Stimulated activated CD4-positive, alpha-beta T cell treated with anti-CD3 and anti-CD28 coated beads, Interleukin-4, amount 100 ng/mL, for 4 hours (primary cell): ENCODE measurements at places on chromosomes 16 and 17.

DNA sequence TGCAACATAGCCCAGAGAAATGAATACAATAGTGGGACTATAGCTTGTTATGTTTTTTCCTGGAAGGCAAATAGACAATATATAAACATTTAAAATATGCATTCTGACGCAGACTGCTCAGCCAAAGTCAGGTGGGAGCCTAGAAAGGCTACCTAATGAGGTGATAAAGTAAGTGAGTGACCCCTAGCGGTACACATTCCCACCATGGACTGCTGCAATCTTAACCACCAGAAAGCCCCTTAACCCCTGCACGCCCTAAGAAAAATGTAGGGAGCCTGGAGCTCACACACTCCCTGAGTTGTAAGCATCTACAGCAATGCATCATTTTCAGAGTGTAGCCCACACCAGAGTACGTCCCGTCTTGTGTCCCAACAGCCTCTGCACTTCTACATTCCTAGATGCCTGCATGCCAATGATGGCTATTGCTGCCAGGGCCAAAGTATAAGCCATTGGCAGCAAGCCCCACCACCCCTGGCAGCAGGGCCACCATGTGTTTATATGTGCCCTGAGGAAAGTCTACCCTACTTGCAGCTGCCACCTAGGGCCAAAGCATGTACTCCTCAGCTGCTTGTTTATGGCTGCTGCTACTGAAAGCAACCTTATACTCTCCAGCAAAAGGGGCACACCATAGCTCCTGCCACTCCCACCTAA is 127.6 kb downstream of the KIF2B start:
- no peak for DNase-seq

DNA sequence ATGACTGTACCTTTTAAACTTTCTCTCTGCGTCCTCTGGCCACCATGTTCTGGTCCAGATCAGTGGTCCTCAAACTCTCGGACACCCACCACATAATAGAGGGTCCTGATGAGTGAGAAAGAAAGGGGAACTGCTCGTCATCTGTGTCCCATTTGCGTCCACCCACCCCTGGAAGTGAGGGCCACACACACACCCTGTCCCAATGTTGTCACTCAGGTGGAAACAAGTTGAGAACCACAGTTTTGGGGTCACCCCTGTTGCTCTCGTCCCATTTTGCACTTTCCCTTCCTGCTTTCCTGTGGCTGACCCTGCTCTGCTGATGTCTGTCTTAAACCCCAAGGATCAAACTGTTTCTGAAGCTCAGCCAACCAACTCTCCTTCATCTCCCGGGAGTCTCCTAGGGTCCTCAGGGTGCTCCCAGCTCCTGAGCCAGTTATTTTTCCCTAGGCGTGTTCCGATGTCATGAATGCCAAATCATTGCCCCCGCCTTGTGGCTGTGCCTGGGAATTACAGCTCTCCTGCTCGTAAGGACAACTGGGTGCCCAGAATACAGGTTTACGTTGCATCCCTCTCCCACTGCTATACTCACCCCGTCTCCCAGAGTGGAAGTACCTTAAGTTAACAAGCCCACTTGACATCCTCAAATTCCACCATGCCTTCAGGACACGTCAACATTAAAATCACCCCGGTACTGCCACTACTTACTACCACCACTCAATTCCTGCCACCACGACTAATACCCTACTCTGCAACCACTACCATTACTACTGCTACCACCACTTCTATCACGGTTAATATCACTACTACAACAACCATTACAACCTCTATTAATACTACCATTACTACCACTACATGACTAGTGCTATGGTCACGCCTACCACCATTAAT is 26.0 kb upstream of the HNF1B start:
- DNase-seq, result peak; percentile 36

- no peak for DNase-seq
Observed at GRCh38 chr17:67836205-67836987, 11.1 kb downstream of the BPTF start.

DNA sequence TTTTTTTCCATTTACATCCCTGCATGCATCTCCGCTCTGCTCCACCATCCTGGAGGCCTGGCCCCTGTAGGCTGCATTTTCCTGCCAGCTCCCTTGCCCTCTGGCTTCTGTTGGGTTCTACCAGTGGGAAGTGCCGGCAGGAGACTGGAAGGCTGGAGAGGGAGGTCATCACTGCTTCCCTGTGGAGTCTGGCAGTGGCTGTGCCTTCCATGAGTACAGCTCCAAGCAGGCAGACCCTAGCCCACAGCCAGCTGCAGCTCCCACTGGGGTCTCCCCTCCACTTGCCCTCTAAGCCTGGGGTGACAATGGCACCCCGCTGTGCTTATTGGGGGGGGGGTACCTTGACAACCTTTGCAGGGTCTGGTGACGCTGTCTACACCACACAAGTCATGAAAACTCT is 37.3 kb downstream of the MMP15 start:
- DNase-seq, result no peak

- no peak for DNase-seq
Observed at GRCh38 chr16:48284772-48285409, 37.6 kb upstream of the ABCC11 start.

DNA sequence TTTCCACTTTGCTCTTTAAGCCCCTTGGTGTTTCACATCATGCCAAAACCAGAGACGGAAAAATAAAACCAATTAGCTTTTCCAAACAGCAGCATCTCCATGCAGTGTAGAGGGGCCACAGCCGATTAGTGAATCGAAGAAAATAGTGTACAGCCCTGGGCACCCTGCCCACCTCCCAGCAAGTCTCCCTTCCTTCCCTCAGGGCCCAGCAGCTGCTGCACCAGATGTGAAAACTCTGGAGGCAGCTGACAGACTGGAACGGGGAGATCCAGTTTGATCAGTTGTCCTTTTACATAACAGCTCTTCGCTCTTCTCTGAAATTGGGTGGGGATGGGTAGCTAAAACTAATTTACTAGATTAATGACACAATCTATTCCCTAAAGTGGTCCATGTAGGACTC is 19.3 kb downstream of the TMEM11 start:
- no peak for DNase-seq

- DNase-seq, result no peak
Observed at GRCh38 chr17:45438931-45439610, 6.4 kb upstream of the ARHGAP27 start.

- no peak for DNase-seq
Observed at GRCh38 chr17:34723875-34724274, 144.5 kb downstream of the TMEM132E start.

DNA sequence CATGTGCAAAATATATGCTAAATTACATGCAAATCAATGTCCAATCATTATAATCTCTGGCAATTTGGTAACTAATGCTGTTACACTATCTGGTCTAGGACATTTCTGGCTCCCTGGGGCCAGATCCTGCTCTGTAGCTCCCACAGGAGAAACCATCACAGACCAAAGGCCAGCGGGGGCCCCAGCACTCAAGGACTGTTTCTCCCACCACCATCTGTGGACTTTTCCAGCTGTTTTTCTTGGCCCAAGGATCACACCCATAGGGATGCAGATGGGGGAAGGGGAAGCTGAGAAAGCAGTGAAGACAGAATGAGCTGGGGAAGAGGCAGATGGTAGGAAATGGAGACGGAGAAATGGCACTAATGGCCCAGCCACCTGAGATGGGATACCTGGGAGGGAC is at the start of gene HIGD1B:
HIGD1B (plus strand) TSS at position 298 of the 400 bp plus-strand sequence. CDS start 270 bp downstream, outside the sequence.
- no peak for DNase-seq

DNA sequence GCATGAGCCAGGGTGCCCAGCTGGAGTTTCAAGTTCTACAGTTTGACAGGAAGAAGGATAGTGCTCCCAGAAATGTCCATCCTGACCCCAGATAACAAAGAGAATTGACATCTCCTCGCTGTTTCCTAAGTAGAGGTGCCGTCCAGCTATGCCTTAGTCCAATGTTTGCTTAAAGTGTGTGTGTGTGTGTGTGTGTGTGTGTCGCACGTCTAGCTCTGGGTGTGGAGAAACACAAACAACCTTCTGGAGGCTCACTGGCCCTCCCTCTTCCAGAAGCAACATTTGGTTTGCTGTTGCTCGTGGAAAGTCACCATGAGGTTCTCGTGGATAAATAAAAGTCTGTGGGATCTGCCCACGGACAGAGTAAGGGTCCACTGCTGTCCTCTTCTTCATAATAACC is 22.1 kb downstream of the EMP2 start:
- DNase-seq, result no peak

DNA sequence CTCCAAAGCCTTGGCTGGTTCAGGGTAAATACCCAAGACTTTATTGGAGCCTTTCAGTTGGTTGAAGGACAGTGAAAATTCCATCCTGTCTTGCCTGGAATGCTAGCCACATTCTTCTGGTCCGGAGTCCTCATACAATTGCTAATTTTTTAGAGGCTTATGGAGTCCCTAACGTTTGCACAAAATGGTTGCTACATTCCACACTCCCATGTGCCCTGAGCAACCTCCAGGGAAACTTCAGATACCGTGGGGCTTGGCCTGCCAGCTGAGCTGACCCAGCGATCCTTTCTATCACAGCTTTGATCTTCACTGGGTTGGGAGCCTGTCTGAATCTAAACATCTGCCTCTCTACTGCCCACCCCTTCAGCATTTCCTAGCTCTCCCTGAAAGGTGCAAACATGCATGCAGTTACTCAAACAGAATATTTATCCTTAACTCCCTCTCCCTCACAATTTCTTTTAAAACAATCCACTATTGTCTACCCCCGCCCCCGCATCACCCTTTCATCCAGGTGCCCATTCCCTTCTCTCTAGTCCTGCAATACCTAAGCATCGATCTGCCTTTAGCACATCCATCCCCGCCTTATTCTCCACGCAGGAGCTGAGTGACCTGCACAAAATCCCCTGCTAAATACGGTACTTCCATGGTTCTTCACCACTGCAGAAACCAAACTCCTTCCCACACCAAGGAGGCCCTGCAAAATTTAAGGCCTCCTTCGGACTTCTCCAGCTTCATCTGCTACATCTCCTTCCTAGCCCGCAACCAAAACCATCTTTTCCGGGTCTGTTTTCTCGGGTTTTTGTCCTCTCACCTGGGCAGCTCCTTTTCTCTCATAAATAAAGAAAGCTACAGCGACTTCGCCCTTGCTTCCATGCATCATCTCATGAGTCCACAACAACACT is 810 bp upstream of the GAN start:
- no peak for DNase-seq

- no peak for DNase-seq
Observed at GRCh38 chr17:62910277-62910676, 55.8 kb upstream of the TANC2 start.

GRCh38 chr17:31283841-31284240 is 13.2 kb downstream of the OMG start:
- DNase-seq, result no peak

DNA sequence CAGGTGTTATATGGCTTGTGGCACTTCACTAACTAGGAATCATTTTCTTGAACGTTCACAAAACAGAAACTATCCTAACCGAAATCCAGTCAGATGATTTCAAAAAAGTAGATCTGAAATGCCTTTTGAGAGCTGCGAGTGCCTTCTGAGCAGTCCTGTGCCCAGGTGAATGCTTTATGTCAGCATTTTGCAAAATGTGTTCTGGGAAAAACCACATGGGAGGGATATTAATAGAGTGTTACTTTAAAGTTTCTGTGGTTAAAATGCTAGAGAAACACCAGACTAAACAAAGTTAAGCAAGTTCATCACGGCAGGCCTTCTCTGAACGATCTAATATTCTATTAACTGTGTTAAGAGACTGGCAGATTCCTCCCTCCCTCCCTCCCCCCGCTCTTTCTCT is 15.8 kb upstream of the RGS9 start:
- DNase-seq, result no peak

DNA sequence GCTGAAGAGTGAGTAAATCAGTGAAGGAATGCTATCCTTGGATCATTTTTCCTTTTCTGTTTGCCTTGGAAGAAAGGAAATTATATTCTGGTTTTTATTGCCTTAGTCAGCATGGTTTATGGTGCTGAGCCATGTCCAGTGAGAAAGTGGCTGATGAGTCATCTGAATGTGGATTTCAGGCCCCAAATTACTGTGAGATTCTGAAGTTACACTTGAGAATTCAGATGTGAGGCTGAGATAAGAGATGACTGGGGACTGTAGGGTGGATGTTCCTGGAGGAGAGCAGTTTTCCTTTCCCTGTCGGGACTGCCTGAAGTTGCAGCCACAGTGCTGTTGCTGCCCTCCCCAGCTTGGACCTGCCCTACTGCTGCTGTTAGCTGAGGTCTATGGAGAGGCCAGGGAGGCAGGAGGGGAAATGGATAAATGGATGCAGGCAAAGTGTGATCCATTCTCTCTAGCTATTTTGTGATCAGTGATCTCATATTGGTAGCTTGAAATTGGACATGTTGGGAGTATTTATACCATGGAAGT is 4.2 kb upstream of the MAP3K14 start:
- no peak for DNase-seq

DNA sequence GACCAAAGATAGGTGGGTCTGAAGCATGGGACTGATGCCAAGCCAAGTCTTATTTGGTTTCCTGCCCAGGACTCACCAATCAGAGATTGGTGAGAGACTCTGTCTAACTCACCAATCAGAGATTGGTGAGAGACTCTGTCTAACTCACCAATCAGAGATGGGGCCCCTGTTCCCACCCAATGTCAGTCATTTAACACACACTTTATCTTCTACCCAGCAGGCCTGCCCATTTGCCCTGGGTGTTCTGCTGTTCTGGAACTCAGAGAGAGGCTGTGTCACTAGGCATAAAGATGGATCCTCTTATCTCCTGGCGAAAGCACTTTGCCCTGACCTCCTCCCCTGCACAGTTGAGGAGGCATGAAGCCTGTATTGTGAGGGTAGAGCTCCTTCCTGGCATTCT is 5.4 kb upstream of the RHOT1 start:
- DNase-seq, result no peak

- no peak for DNase-seq
Observed at GRCh38 chr16:35134471-35134870, 1675.1 kb downstream of the TP53TG3F start.

- no peak for DNase-seq
Observed at GRCh38 chr17:4971826-4972225, 4.2 kb upstream of the SPAG7 start.

DNA sequence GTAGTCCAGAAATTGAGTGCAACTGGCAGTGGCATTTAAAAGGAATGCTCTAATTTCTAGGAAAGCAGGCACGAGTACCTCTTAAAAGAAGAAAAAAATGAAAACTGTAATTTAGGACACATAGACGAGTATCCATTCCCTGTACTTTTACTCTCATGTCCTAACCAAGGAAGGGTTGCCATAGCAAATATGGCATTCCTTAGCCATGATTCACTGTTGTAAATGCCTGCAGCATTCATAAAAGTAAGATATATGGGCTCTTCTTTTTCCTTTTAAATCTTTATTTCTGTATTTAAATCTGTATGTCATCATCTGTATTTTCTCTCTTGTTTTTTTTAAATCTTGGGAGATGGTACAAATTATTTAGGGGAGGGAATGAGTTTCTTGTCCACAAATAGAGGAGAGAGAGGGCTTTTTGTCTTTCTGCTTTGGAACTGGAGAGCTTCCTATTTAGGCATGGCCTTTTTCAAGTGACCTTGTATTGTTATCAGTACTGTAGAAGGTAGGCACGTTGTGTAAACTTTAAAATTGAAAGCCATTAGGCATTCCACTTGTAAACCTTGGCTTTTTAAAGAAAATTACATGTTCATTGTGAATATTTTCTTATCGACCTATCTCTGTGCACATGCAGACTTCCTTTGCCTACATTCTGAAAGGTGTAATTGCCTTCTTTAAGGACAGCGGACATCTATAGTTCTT is 50.0 kb downstream of the TENT4B start:
- no peak for DNase-seq

GRCh38 chr16:3058139-3059030 is 7.1 kb upstream of the IL32 start:
- DNase-seq, result peak; percentile 44
